Naive thymus-derived CD8-positive, alpha-beta T cell (primary cell): ENCODE measurements at places on chromosomes 1 and 21. TPM values are rescaled to one million over a fixed set of nuclear protein-coding genes. Genes with fewer than 3 reads are reported as not detected.

GRCh38 chr1:166972826-166973225, 2.5 kb downstream of the ILDR2 start:
- DNase-seq = no peak

Gene OR2L2
- 0.42 TPM for total RNA-seq

DNA sequence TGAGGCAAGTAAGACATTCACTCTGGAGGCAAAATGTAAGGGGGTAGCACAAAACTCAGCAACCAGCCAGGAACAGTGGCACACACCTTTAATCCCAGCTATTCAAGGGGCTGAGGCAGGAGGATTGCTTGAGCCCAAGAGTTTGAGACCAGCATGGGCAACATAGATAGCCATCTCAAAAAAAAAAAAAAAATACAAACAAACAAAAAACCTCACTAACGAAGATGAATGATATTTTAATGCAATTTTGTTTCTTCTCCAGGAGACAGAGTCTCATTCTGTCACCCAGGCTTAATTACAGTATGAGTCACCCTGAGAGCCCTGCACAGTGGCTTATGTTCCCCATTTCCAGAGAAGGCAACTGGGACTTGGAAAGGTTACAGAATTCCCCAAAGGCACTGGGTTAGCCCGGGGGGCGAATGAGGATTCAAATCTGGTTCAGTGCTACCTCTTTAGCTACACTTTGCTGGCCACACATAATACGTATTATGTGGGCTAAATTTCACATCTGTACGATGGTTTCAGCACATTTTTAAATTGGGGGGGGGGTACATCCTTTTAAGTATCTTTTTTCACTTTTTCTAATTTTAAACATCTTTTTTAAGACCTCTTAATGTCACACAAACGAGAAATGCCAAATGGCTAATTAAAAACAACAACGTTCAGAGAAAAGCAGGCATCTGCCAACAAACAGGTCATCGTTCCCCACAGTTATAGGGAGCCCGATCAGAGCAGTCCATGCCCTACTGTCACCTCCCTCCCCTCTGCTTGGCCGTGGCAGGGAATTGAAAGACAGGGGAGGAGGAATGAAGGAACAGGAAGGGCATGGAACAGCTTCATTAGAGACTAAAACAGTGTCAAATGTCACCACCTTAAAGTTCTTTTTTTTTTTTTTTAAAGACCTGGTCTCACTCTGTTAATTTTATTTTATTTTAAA, 3.5 kb downstream of the CELA2A start:
- no peak for DNase-seq

- DNase-seq = no peak
Measured at GRCh38 chr1:173329726-173330125, 122.6 kb upstream of the TNFSF4 start.

Gene OLIG2
- total RNA-seq = not detected

Gene GPR161
- not detected for total RNA-seq

GRCh38 chr1:197671140-197671539, 104.1 kb downstream of the DENND1B start:
- no peak for DNase-seq

GRCh38 chr1:12528021-12528852, 89.8 kb downstream of the DHRS3 start:
- no peak for DNase-seq

- DNase-seq = no peak
Measured at GRCh38 chr21:45200031-45200430, 87.7 kb downstream of the POFUT2 start.

Gene FAM151A
- total RNA-seq = not detected
